ENCODE measurements at places on chromosomes 3 and 15. TPM values are rescaled to one million over a fixed set of nuclear protein-coding genes. Genes with fewer than 3 reads are reported as not detected.

The CIAO2A gene
- 37.5 TPM for total RNA-seq

The QTRT2 gene
- total RNA-seq = 54.0 TPM

- no peak for DNase-seq
These were observed 381.8 kb upstream of the EPHA3 start for GRCh38 chr3:88725440-88726165.

GRCh38 chr15:88756921-88757320 is 46.3 kb upstream of the ACAN start:
- DNase-seq = no peak

The TIPARP gene
- 21.7 TPM for total RNA-seq
